ENCODE measurements at places on chromosomes 1 and 21.

- DNase-seq = no peak
These were observed 6.9 kb upstream of the SLC35D1 start for GRCh38 chr1:67060811-67061218.

GRCh38 chr1:219837274-219837993 lies 90.9 kb downstream of the SLC30A10 start:
- DNase-seq = no peak

- no peak for DNase-seq
These were observed 40.5 kb downstream of the SLC5A9 start for GRCh38 chr1:48263041-48263440.

DNA sequence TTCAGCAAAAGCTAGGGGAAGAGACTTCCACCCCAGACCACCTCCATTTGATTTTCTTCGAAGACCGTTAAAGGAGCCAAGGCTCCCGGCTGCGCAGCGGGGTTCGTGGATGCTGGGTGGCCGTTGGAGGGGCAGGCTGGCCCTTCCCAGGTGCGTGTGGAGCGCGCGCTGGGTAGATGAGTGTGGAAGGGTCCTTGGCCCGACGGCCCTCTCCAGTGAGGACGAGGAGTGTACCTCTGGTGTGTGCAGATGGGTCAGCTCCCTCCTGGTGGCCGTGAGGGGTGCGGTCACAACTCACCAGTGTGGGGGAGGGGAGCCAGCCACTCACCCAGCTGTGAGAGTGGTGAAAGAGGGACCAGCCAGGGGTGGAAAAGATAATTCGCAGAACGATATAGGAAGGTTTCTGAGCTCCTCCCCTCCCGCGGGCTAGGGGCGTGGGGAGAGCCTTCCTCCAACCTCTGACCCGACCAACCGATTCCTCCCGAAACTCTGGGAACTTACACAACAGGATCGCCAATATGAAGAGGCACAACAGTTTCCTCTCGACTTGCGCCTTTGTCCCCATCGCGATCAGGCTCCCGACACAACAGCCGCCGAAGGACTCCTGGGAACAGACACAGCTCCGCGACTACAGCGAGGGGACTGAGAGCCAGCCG lies at the start of gene F11R:
TSS of gene F11R (minus strand) at position 644 of the 656 bp plus-strand sequence. CDS start at position 565, 79 bp downstream.
- DNase-seq = no peak

GRCh38 chr1:23099171-23099536 lies 69.5 kb downstream of the LUZP1 start:
- DNase-seq = no peak

GRCh38 chr1:78884685-78885452 lies 121.7 kb downstream of the ADGRL4 start:
- no peak for DNase-seq

DNA sequence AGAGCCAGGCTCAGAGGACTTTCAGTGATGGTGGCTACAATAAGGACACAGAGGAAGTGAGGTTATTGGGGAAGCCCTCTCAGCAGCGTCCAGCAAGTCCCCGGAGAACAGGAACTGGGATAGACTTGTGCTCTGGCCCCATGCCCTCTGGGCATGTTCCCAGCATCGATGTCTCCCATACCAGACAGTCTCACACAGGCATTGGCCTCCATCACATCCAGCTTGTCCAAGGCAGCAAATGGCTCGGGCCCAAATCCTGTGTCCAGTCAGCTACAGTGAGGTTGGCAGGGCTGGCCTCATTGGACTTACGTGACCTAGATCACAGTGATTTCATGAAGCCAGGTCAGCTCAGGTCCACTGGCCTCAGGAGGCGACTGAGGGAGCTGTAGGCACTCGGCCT lies 19.6 kb upstream of the TMEM54 start:
- DNase-seq = no peak

DNA sequence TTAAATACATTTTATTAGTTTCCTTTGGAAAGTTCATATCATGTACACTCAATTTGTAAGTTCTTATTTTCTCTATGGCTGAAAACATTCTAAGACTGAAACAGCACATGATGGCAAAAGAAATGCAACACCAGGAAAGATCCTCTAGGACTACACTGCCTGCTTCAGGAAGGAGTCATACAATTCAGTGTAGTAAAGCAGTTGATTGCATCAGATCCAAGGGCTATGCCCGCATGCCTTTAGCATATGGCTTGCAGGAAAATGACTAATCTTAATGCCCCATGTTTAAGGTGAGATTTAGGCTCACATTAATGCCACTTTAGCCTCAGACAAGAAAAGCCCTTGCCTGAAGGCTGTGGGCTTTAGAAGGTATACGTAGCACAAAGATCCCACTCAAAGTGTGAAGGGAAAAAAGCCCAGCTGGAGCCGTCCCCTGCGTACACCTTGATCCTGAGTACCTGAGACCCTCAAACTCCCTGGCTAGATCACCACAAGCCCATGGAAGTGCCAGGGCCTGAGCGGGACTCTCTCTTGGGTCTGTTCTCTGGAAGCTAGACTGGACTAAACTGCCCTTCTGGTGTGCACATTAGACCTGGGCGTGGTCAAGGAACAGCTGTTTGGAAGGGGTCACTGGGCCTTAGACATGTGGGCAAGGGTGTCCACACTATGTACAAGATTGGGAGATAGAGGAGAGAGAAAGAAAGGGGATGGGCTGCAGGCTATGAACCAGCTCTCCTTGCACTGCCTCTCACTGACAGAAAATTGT lies 52.9 kb downstream of the ESRRG start:
- no peak for DNase-seq

Data from CD4-positive, alpha-beta T cell treated with Interleukin-17A for 1 hour (primary cell).